AG04450 (cell line): ENCODE measurements at places on chromosomes 5 and 9. TPM values are rescaled to one million over a fixed set of nuclear protein-coding genes. Genes with fewer than 3 reads are reported as not detected.

DCTN3 gene
- polyA plus RNA-seq, result 97.6 and 103 TPM in 2 replicates

DNA sequence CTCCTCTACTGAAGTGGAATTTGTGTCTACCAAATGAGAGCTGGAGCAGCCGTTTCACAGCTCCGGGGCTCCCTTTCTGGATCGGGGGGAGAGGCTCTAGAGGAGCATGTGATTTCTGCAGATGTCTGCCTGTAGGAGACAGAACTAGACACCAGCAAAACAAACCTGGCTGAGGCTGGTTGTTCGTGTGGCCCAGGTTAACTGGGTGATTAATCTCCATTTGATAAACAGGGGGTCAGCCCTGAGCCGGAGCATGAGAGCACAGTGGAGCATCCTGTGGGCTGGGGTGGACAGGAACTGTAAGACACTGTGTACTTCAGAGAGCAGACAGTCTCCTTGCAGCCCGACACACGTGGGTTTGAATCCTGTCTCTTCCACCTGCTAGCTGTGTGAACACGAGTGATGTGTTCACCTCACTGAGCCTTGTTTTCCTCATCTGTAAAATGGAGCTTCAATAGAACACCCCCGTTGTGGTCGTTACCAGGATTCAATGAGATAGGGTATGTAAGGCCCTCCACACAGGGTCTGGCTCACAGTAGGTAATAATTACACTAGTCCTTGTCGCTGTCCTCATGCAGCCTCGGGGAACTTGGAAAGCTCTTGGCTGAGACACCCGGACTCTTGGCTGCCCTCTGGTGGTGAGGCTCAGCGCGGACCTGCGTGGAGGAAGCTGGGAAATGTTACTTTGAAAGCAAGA lies 12.9 kb downstream of the CXCL14 start:
- DNase-seq, result no peak

DNA sequence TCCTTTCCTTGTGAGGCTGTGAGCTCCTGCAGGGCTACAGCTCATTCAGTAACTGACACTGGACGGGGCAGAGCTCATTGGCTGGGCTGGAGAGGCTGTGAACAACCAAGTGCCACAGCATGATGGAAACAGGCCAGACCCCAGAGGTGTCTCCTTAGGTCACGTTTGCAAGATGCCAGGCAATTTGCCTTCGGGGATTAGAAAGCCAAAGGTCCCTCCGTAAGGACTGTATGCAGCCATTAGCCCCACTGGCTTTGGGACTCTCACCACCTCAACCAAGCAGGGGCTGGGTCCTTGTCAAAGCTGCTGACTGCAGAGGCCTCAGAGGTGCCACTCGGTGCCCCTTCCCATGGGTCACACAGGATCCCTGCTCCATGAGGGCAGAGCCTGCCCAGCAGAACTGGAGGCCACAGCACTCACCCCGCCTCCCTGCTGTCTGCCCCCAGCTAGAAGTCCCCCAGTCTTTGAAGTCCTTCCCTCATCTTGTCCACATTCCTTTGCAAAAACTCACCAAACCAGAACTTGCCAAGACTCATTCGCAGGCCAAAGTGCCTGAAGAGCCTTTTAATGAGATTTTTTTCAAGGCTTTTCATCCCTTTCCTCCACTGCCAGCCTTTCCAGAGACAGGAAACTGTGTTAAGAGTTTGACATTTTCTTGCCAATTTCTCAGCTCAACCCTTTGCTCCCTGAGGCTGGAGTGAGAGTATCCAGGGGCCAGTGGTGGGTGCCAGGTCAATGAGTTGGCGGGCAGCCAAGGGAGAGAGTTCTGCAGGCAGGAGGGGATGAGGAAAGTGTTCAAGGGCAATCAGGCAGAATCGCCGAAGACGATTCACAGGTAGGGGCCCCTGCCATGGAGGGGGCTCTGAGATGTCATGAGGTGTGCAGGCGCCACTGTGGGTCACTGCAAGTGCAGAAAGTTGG lies 39.7 kb upstream of the SLC25A51 start:
- peak; percentile 71 for DNase-seq

SEMA6A gene
- 0.17 and 0.30 TPM in 2 replicates for polyA plus RNA-seq

- DNase-seq, result no peak
These were observed 223.3 kb downstream of the NR2F1-AS1 start for GRCh38 chr5:93357686-93358085.

DNA sequence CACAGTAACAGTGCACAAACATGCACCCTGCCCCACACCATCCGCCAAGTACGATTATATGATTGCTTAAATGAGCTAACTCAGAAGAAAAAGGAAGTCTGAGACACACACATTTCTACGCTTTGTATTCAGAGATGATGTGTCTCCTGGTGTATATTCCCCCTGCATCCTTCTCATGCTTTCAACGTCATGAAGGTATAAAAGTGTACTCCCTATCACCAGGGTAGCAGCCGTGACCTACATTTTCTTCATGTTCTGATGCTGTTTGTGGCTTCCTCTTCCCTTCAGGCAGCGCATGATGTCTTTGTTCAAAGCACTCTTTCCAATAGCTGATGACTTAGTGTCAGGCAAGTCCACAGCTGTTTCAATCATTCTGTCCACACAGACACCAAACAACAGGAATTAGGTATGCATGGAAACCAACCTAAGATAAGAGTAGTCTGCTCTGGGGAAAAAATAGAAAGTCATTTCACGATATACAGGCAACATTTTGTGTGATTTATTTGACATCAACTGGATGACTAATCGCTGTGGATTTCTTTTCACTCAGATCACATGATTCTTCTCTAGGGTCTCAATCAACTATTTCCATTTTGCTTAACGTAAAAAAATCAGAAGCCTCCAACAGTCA lies 269.4 kb upstream of the PTGER4 start:
- no peak for DNase-seq

CCDC171 gene
- 0.72 and 0.81 TPM in 2 replicates for polyA plus RNA-seq

- DNase-seq, result no peak
These were observed 362.4 kb upstream of the CDH6 start for GRCh38 chr5:30831123-30831522.

- DNase-seq, result no peak
These were observed 437.9 kb downstream of the EFNA5 start for GRCh38 chr5:107232788-107233187.

PCDHAC1 gene
- polyA plus RNA-seq, result 0.02 and 0.04 TPM in 2 replicates

DNA sequence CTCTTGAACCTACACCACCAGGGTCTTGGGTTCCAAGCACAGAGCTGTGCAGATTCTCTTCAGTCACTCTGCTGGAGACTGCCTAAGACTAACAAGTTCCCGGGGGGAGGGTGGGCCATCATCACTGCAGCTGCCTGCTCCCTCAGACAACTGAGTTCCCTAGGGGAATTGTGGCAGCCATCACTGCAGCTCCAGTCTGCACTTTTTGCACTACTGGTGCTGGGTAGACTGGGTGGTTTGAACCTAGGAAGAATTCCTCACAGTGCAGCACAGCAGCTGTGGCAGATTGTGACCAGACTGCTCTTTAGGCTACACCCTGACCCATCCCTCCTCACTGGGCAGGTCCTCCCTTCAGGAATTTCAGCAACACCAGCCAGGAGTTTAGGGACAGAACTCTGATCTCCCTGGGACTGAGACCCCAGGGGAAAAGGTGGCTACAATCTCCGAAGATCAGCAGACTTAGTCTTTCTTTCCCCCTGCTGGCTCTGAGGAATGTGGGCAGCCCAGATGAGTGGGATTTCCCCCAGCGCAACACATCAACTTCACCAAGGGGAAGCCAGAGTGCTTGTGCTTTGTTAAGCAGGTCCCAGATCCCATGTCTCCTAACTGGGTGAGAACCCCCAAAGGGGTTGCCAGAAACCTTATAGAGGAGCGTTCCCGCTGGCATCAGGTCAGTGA lies 30.9 kb upstream of the RGMB start:
- no peak for DNase-seq

- DNase-seq, result no peak
These were observed 149.3 kb downstream of the SEC61B start for GRCh38 chr9:99371376-99371775.

- DNase-seq, result no peak
These were observed 284.3 kb downstream of the ARHGAP26 start for GRCh38 chr5:143054480-143054941.

- peak; percentile 48 for DNase-seq
These were observed 101.0 kb upstream of the PIK3R1 start for GRCh38 chr5:68114378-68115040.

DNA sequence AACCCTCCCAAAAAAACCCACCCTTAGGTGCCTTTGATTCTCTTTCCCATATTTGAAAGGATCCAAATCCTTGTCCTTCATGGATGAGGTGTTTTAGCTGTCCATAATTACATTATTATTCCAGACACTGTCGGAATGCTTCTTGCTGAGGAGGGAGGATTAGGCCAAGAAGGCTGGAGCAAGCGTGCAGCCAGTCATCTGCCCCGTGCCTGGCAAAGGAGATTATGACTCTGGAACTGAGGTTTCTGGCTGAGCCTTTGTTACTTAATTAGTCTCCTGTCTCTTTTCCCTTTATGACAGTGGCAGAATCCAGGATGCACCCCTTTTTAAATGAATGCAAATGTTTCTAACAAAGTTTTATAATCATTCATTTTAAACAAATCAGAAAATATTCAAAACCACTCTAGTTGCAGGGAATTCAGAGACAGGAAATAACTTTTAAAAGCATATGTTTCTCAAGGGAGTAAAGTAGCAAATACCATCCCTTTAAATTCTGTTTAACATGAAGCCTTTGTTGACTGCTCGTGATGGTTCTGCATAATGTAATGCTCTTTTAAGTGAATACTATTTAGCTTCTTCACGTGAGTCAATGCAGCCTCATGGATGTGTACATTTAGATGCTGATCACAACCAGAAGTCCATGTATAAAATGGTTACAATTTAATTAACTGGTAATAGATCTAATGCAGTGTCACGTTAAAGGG lies 69.8 kb downstream of the GALNT10 start:
- no peak for DNase-seq

NLN gene
- polyA plus RNA-seq, result 24.2 and 28.8 TPM in 2 replicates

- no peak for DNase-seq
These were observed 29.9 kb downstream of the CD180 start for GRCh38 chr5:67166460-67167285.

GRCh38 chr5:67147760-67148159 lies 48.8 kb downstream of the CD180 start:
- DNase-seq, result no peak

SLC4A9 gene
- polyA plus RNA-seq, result not detected in 2 replicates

- peak; percentile 44 for DNase-seq
These were observed 730.0 kb downstream of the MAT2B start for GRCh38 chr5:164235300-164235891.

- no peak for DNase-seq
These were observed 68.8 kb upstream of the NTRK2 start for GRCh38 chr9:84600739-84601138.

ATOSB gene
- 20.4 and 24.6 TPM in 2 replicates for polyA plus RNA-seq

DNA sequence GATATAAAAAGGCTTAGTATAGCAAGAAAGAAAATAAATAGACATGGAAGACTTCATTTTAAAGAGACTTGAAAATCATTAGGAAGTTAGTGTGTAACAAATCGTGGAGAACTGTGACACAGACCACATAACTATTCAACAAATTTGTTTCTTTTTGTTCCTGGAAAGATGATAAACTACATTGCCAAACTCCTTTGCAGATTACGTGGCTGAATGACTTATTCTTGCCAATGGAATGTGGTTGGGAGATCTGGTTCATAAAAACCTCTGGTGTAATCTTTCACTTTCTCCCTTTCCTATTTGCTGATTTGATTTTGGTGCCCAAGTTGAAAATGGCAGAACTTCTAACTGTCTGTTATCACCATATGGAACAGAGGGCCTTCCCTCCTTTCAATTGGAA lies 328.9 kb upstream of the MEF2C start:
- peak; percentile 52 for DNase-seq

DNA sequence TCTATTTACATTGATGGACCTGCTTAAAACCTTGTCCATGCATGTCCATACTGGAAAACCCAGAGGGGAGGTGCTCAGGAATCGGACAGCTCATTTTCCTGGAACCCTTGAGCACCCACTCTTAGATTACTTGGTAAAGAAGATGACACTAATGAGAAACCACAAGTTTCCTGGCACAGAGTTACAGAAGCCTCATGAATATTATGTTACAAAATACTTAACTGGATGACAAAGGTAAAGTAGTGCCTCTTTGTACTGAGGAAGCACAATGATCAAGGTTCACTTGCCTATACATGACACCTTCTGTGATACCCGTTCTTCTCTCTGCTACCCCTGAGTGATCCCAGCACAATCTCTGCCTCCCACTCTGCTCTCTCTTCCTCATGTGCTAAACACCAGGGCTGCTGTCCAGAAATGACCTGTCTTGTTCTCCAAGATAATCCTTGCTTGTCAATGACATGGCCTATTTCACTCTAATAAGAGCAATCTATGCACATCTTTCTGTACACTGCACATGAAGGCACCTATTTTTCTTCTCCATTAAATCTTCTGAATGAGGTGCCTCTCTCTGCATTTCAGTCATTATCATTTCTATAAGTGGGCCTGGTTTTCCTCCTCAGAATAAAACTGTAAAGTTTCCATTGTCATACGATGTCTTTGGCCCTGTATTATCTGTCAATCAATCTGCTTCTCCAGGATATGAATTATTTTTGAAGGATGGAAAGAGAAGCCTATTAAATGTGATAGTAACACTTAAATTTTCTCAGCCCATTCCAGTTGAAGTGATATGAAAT lies 684.0 kb upstream of the ACO1 start:
- DNase-seq, result no peak

SH3TC2 gene
- 1.3 and 1.6 TPM in 2 replicates for polyA plus RNA-seq

GRCh38 chr9:99778836-99779235 lies 42.8 kb upstream of the NR4A3 start:
- DNase-seq, result no peak

- no peak for DNase-seq
These were observed 41.4 kb downstream of the PSIP1 start for GRCh38 chr9:15469406-15469805.
